CD4-positive, alpha-beta T cell treated with Interleukin-15 for 4 hours (primary cell): ENCODE measurements at places on chromosomes 1 and 21.
A peak's percentile ranks its signal among the peaks of the same experiment; 100 is the strongest.

DNA sequence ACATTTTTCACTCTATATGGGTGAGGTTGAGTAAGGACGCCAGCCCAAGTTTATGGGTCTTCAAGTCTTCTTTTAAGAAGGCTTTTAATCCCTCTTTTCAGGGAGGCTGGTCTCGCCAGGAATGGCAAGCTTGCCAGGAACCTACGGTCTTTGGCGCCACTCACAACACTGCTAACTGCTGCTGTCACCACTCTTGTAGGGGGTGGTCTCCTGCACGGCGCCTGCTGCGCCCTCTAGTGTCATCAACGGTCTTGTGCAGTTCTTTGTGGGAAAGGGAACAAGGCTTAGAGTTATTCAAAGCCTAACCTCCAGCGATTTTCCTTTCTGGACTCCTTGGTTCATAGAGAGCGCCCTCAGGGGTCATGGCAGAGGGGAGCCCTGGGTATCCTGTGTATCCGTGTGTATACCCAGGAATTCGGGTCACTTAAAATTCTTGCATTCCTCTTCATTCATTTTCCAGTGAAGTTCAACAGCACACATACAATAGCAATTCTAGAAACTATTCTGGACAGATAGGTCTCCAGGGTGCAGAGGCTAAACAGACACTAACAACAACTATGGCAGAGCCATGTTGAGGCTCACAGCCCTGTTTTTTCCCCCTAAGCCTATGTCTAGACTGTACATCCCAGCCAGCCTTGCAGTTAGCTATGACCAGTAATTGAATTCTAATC, 392.8 kb upstream of the CAMK1G start:
- no peak for DNase-seq

- peak; percentile 30 for DNase-seq
Observed at GRCh38 chr1:42756956-42757891, 9.6 kb downstream of the P3H1 start.

- no peak for DNase-seq
Observed at GRCh38 chr1:4624141-4624715, 30.2 kb upstream of the AJAP1 start.

DNA sequence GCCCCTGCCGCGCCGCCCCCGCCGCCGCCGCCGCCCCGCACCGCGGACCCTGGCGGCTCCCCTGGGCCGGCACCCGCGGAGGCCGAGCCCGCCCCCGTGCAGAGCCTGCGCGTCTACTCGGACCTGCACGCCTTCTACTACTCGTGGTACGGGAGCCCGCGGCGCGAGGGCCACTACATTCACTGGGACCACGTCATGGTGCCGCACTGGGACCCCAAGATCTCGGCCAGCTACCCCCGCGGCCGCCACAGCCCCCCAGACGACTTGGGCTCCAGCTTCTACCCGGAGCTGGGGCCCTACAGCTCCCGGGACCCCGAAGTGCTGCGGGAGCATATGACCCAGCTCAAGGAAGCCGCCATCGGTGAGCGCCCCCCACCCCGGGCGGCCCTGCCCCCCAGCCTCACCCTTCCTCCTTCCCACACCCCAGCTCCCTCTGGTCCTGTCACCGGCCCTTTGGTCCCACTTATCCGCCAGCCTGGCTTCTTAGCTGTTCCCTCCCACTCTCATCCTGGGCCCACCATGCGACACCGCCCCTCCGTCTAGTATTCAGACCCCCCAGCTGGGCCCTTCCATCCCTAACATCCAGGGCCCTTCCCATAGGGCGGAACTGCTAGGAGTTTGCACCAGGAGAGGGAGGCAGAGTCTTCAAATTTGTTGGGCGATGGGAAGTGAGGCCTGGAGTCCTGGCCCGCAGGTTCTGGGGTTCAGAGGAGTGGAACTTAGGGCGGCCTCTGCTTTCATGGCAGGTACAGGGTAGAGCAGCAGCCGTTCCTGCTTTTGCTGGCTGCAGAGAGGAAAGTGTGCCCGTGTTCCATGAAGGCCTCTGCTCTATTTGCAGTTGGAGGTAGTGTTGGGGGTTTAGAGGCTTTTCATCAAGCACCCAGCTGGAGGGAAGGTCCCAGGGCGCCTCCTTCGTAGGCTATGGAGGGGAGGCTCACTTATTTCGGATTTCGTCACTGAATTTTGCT, 1.0 kb downstream of the MANEAL start:
- no peak for DNase-seq

GRCh38 chr1:226309398-226310244, 657 bp upstream of the LIN9 start:
- DNase-seq: no peak

DNA sequence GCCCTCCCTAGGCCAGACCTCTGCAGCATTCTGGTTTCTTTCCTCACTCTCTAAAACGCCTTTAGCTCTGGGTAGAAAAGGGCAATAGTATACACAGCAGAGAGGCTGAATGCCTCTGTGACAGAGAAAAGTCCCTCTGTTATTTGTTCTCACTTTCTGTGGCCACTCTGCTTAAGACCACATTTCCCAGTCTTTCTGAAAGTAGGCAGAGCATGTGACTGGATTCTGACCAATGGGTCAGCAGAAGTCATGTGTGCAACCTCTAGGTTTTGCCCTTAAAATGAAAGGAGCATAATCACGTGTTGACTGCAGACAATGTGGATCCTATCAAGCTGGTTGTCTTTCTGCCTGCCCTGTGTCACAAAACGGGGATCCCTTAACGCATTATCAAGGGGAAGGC, 79.7 kb upstream of the MARK1 start:
- no peak for DNase-seq

DNA sequence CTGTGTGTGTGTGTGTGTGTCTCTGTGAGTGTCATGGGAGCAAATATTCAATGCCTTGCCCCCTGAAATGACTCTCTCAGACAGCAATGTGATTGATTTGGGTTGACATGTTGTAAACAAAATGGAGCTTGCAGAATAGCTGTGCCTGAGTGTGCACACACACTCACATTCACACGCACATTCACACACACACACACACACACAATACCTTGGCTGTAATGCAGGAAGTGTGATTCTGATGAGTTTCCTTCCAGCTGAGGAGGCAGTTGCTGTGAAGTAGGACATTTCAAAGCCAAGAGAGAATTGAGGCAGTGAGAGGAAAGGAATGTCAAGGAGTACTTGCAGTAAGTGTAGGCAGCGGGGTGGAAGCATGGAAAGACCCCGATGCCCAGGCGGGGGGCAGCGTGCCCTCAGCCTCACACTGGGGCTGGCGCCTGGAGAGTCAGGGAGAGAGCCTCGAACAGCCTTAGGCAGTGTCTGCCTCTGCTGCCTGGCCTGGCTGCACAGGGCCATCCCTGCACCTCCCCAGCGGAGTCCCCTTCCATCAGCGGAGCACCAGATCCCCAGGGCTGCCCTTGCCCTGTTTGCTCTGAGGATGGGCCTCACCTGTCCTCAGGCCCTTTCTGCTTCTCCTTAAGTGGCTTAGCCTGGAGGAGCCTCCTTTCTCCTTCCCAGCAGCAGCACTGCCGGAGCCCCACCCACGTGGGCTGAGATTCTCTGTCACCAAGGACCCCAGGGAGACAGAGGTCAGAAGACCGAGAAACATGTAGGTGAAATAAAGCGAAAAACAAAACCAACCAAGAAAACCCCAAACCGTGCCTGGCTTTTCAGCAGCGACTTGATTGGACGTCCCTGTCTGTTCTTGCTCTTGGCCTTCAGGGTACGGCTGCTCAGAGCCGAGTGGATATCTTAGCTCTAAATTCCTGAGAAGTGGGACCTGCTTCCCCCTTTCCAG, 9.2 kb downstream of the VASH2 start:
- DNase-seq: no peak

- no peak for DNase-seq
Observed at GRCh38 chr1:39413902-39414528, 77.4 kb upstream of the BMP8A start.

DNA sequence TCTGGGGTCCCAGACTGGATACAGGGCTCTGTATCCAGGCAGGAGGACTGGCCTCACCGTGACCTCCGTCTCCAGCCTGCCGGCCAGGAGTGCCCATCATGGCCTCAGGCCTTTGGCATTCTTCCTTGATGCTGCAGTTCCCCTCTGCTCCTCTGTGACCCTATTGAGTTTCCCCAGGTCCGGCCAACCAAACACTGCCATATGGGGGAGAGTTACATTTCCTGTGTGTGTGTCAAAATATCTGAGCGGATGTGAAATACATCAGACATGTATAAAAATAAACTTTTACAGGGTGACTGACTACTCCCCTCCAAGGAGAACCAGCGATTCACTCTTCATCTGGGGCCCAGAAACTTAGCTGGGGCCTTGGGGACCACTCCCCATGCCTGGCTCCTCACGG, 10.2 kb upstream of the UBL4B start:
- DNase-seq: no peak

DNA sequence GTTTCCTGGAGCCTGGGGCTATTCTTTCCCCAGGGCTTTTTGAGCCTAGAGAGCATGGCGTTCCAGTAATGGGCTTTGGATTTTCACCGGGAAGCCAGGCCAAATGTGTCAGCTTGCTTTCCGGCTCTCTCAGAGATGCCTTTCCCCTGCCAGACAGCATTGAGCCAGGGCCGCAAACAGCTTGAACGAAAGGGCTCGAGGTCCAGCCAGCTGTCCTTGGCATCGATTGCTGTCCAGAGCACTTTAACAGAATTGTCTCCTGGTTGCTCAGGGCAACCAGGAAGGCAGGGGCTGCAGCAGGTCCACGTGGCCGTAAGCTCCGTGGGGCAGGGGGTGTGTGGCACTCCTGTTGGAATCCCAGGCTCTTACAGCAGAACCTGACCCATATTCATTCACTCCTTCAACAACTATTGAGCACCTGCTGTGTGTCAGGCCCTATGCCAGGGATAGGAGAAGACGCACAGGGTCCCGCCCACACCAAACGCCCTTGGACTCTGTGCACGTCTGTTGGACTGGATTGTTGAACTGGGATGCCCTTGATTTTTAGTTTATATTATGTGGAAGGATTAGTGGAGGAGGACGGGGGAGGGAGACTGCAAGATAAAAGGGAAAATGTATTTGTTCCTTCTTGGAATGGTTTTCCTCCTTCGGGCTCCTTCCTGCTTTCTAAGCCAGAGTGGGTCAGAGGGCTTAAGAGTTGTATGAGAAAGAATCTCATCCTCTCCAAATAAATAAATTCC, 38.7 kb upstream of the EFHD2 start:
- no peak for DNase-seq

- DNase-seq: no peak
Observed at GRCh38 chr1:28796352-28797211, 15.4 kb upstream of the OPRD1 start.

GRCh38 chr1:9106286-9106685, 22.6 kb downstream of the GPR157 start:
- no peak for DNase-seq

- no peak for DNase-seq
Observed at GRCh38 chr1:40788561-40789341, 5.2 kb downstream of the KCNQ4 start.

DNA sequence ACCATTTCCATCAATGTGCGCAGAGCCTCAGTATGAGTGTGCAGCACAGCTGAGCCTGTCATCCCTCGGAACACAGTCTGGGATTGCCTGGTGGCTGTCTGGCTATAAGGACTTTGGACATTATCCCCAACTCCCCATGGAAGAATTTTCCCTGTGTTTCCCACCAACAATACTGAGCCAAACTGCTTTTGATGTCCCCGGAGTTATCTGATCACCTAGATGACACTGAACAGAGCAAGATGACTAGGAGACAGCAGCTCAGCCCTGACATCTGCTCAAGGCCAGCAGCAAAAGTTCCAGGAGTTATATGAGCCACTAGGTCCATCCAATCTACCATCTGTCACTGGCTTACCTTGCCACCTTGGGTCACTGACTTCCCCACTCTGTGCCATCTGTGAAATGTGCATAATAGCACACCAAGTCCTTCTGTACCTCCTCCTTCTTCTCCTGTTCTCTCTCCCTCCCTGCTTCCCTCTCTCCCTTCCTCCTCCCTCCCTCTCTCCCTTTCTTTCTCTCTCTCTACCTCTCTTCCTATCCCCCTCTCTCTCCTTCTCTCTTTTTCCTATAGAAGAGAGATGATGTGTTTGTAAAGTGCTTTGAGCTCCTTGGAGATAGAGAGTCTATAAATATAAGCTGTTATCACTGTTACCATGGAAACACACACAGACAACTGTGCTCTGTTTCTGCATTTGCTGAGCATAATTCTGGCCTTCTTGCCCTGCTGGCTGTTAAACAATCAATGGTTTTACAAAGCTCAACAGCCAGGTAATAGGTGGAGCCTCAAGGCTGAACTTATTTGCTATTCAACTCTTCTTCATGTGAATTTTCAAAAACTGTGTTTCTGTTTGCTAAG, 19.7 kb upstream of the ATP1B1 start:
- peak; percentile 19 for DNase-seq

DNA sequence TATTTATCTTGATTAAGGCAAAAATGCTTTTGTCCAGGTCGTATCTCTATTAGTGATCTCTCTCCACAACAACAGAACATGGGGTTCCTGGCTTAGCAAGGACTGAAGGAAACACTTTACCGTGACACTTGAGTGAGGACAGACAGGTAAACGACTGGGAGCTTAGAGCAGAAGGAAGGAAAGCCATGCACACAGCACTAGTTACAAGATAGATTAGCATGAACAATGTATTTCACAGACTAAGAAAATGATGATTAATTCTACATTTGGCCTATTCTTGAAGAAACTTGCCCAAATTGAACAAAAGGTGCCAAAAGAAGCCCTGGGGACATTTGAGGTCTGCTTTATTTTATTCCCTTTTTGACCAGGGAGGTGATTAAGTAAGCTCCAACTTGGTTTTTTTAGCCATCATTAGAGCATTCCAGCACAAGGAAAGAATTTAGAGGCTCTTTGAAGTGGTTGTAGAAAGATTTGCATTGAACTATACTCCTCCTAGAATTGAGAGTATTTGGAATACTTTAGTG, 248.5 kb downstream of the USP25 start:
- no peak for DNase-seq

DNA sequence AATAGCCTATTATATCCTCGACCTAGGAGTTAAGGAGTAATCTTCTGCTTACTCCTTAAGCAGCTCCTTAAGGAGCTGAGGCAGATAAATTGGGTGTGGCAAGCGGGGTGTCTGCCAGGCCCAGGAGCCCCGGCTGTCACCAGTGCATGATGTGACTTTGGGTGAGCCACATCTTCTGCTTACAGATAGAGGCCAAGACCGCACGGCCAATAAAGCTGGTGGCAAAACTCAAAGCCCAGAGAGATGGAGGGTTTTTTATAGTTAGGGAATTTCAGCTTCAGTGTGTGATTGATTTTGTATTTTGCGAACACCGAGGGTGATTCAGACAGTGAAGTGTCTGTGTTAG, 9.8 kb downstream of the MX2 start:
- DNase-seq: no peak

- no peak for DNase-seq
Observed at GRCh38 chr1:24343412-24344089, 24.4 kb downstream of the GRHL3 start.

DNA sequence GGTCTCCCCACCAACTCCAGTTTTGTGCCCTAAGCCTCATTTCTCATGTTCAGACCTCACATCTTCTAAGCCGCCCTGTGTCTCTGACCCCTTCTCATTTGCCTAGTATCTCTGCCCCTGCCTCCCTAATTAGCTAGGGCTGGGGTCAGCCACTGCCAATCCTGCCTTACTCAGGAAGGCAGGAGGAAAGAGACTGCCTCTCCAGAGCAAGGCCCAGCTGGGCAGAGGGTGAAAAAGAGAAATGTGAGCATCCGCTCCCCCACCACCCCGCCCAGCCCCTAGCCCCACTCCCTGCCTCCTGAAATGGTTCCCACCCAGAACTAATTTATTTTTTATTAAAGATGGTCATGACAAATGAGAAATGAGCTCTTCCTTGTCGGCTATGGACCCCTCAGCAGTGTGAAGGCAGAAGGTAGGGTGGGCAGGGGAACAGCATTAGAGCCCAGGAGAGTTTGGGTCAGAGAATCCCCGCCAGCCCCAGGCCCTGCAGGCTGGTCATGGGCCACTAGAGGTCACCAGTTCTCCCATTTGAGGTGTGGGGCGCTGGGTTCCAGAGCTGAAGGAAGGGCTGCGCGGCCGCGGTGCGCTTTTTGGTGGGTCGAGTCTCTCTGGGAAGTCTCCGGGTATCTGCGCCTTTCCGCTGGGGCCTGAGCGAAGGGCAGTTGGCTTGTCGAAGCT, 11.5 kb downstream of the ADAMTSL4 start:
- DNase-seq: peak; percentile 86
